ENCODE measurements at places on chromosomes 6 and 20. TPM values are rescaled to one million over a fixed set of nuclear protein-coding genes. Genes with fewer than 3 reads are reported as not detected.
A peak's percentile ranks its signal among the peaks of the same experiment; 100 is the strongest.

Gene RNASET2
- total RNA-seq, result 112 TPM

Gene GSTA3
- total RNA-seq, result not detected

DNA sequence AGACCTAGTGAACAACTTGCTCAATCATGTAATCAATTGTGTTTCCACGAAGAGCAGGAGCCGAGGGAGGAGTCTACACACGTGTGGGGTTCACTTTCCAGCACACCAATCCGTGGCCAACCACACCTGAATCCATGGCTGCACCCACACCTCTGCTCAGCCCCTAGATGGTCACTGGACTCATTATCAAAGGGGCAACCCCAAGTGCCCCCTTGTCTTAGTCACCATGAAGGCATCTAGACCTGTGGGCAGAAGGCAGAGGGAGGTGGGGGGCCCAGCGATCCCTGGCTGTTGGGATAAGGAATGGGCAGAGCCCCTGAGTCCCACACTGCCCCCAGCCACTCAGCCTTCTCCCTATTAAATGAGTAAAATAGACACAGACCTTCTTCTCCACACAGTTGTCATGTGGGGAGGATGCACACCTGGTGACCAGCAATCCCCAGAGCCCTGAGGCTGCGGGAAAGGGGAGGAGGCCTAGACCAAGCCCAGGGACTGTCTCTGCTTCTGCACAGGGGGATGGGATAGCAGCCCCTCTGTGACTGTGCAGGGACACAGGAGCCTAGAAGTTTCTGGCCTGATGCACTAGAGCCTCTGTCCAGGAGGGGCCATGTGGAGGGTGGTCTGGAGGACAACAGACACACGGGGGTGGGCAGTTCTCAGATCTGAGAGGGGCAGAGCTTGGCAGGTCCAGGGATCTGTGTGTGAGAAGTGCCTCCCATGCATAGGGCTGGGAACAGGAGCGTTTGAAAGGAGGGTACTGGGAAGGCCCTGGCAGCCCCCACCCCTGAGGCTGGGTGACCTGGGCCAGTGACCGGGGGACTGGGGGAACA lies 1.9 kb upstream of the RAET1L start:
- H3K4me1 ChIP-seq, result peaks cover 7% of the 10 kb centered on the region
- no peak overlapping the region for H3K4me3 ChIP-seq
- DNase-seq, result no peak
- no peak overlapping the region for H3K27ac ChIP-seq
- no peaks in the 10 kb centered on the region for H3K36me3 ChIP-seq

DNA sequence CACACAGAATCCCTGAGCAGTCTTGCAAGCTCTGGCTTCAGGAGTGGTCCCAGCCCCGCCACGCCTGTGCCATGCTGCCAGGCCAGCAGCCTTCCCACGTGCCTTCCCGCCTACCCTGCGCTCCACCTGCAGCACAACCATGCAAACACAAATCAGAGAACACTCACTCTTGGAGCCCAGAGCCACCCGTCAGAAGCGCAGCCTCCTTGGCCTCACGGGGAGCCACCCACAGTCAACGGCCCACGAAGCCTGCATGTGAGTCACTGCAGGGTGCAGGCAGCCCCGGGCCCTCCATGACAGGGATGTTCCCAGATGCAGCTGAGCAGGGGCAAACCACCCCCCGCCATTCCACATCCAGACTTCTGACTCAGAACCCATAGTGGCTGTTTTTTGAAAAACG lies 217.0 kb downstream of the DLL1 start:
- no peak overlapping the region for H3K27ac ChIP-seq
- H3K4me1 ChIP-seq, result no peaks in the 10 kb centered on the region
- no peaks in the 10 kb centered on the region for H3K36me3 ChIP-seq
- no peak overlapping the region for H3K4me3 ChIP-seq

Gene ARFRP1
- 52.9 TPM for total RNA-seq

Gene LRRC1
- 4.1 TPM for total RNA-seq

- no peaks in the 10 kb centered on the region for H3K36me3 ChIP-seq
- H3K4me1 ChIP-seq, result peaks cover 8% of the 10 kb centered on the region
- no peak overlapping the region for H3K27ac ChIP-seq
- no peak for DNase-seq
- H3K4me3 ChIP-seq, result no peak overlapping the region
Observed at GRCh38 chr6:1620504-1621069, 10.9 kb downstream of the FOXC1 start.

DNA sequence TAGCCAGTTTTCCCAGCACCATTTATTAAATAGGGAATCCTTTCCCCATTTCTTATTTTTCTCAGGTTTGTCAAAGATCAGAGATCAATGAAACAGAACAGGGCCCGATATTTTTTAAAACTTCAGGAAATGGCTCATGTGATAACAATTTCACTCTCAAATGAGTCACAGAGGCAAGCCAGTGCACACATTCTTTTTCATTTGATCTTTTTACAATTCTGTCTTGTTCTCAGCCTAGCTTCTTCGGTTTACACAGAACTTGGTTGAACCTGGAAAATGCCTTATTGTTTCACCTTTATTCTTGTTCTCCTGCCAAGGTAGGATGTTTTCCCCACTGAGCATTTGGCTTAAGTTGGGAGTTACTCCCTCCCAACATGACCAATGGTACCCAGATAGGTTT lies 258.9 kb downstream of the COL12A1 start:
- H3K36me3 ChIP-seq, result no peaks in the 10 kb centered on the region
- no peaks in the 10 kb centered on the region for H3K27me3 ChIP-seq
- no peak overlapping the region for H3K27ac ChIP-seq
- H3K4me3 ChIP-seq, result no peak overlapping the region
- DNase-seq, result no peak

GRCh38 chr6:151901009-151901411 lies 93.5 kb downstream of the ESR1 start:
- H3K4me3 ChIP-seq, result no peak overlapping the region
- no peak overlapping the region for H3K27ac ChIP-seq
- H3K36me3 ChIP-seq, result no peaks in the 10 kb centered on the region
- H3K4me1 ChIP-seq, result no peaks in the 10 kb centered on the region
- no peaks in the 10 kb centered on the region for H3K27me3 ChIP-seq
- DNase-seq, result no peak

Gene ENPP1
- 0.53 TPM for total RNA-seq

DNA sequence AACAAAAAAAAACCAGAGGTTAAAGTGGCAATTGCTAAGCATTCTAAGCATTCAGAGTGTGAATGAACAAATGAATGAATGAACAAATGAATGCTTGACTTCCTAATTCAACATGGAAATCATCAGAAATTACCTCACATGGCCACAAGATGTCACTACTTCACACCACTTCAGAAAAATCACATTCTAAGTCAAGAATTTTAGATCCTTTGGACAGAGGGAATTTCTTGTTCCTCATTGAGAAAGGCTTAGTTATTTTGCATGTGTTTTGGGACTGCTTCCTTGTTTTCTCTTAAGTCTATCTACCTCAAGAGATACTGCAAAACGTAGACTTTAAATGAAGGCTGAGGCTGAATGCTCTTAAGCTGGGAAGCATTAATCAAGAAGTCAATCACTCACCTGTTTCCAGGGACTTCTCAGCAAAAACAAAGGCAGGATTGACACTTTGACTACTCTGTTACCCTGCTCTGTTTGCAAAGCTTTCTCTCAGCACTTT lies 120.2 kb downstream of the MBOAT1 start:
- no peak overlapping the region for H3K4me3 ChIP-seq
- H3K27me3 ChIP-seq, result no peaks in the 10 kb centered on the region
- no peaks in the 10 kb centered on the region for H3K4me1 ChIP-seq
- H3K36me3 ChIP-seq, result no peaks in the 10 kb centered on the region
- no peak for DNase-seq

GRCh38 chr6:109506841-109507240 lies 23.8 kb upstream of the ZBTB24 start:
- DNase-seq, result no peak
- no peak overlapping the region for H3K27ac ChIP-seq
- H3K36me3 ChIP-seq, result peaks cover 2% of the 10 kb centered on the region
- no peaks in the 10 kb centered on the region for H3K4me1 ChIP-seq
- H3K27me3 ChIP-seq, result peaks cover 9% of the 10 kb centered on the region

Gene SLC25A27
- total RNA-seq, result not detected

- peaks cover 19% of the 10 kb centered on the region for H3K36me3 ChIP-seq
- no peak overlapping the region for H3K4me3 ChIP-seq
- H3K27me3 ChIP-seq, result no peaks in the 10 kb centered on the region
- H3K4me1 ChIP-seq, result no peaks in the 10 kb centered on the region
- H3K27ac ChIP-seq, result no peak overlapping the region
Observed at GRCh38 chr6:70857387-70858077, 99.3 kb downstream of the B3GAT2 start.

GRCh38 chr6:34494973-34495372 lies 29.1 kb downstream of the PACSIN1 start:
- no peaks in the 10 kb centered on the region for H3K4me1 ChIP-seq
- H3K27me3 ChIP-seq, result peaks cover 1% of the 10 kb centered on the region
- H3K4me3 ChIP-seq, result no peak overlapping the region
- no peak for DNase-seq

DNA sequence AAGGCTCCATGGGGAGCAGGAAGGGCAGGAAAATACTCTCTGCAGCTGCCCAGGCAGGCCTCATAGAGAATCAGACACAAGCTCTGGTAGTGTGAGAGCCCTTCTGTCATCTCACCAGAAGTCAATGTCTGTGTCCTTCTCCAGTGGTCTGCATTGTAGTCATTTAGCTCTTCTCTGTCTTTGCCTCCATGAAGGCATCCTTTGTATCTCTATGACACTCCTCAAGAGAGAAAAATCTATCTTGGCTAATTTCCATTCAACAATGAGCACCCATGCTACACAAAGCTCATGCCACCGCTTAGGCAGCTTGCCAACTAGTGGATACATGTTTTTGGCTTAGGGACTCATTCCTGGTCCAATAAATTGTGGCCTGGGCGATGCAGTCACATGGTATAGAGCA lies 92.1 kb downstream of the RNF217 start:
- DNase-seq, result no peak
- no peaks in the 10 kb centered on the region for H3K4me1 ChIP-seq
- H3K4me3 ChIP-seq, result no peak overlapping the region

Gene MOG
- total RNA-seq, result not detected

Gene LIN28B
- total RNA-seq, result not detected

GRCh38 chr6:16670183-16670582 lies 91.1 kb downstream of the ATXN1 start:
- H3K4me3 ChIP-seq, result peak overlapping the region; percentile 60
- peaks cover 79% of the 10 kb centered on the region for H3K4me1 ChIP-seq
- H3K36me3 ChIP-seq, result peaks cover 51% of the 10 kb centered on the region

Gene HLA-DRB5
- 12.7 TPM for total RNA-seq
